Left lobe of liver (tissue), 2 donors: ENCODE measurements at places on chromosomes 4 and X. TPM values are rescaled to one million over a fixed set of nuclear protein-coding genes. Genes with fewer than 3 reads are reported as not detected.

The GAGE12H gene
- not detected for total RNA-seq

The PGAM4 gene
- not detected for total RNA-seq

DNA sequence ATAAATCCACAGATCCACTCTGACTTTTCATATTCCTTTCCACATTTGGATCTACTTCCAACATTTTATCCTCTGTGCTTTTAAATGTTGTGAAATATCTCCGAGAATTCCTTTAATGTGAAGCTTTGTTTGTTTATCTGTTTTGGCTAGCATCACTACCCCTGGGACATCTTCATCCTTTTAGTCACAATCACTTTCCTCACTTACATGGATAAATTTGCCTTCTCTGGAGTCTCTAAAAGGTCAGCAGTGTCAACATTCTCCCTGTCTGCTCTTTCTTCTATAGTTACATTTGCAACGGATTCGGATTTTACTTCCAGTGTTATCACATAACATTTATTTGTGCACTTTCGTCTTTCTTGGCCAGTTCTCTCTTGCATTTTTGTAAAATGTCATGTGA, 34.2 kb upstream of the LRAT start:
- no peak for DNase-seq

DNA sequence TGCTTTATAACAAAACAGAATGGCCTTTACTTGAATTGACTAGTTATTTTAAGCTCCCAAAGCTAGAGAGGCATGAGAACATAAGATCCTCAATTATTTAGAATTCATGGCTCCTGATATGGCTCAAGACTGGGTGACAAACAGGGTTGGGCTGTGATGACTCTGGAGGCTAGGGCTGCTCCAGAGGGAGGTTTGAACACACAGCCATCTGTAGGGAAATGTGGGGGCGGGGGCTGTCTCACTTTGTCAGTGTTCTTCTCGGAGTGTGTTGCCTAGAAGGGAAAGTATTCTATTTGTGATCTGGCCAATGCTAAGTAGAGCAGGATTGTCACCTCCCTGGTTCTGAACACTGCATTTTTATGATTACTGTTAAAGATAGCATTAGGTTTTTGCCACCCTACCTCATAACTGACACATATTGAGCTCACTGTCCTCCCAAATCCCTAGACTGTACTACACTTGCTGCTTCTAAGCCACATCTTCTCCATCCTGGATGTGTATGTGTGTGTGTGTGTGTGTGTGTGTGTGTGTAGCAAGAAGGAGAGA, 45.9 kb downstream of the VSIG4 start:
- DNase-seq, result no peak

DNA sequence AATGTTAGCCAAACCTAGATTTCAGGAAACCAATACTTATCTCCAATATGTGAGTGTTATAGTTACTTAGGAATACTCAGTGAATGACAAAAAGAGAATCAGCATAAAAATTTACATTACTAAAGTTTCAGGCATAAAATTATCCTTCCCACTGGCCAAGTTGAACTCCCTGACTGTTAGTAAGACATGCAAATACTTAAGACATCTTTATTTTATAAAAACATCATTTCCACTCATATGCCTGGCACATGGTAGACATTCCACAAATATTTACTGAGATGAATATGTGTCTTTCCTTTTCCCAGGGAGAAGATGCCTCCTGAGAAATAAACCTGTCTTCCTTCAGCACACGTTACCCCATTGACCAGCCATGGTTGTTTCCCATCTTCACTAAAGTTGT, 7.3 kb downstream of the VEGFD start:
- no peak for DNase-seq

The HEPH gene
- 1.5 TPM for total RNA-seq

GRCh38 chrX:118963159-118963558, 11.3 kb upstream of the LONRF3 start:
- DNase-seq, result no peak

DNA sequence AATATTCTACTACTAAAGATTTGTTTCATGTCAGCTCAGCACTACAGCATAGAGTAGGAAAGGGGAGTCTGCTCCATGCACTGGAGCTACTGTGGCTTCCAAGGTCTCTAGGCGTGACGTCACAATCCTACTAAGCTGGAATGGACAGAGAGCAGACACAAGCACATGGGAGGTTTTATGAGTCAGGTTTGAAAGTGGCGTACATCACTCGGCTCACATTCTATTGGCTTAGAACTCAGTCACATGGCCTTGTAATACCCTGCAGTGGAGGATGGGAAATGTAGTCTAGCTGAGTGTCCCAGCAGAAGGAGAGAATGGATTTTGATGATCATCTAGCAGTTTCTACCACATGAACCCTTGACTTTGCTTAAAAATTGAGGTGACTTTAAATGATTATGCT, 624.8 kb upstream of the ATOH1 start:
- no peak for DNase-seq

The EXOC1L gene
- not detected for total RNA-seq

DNA sequence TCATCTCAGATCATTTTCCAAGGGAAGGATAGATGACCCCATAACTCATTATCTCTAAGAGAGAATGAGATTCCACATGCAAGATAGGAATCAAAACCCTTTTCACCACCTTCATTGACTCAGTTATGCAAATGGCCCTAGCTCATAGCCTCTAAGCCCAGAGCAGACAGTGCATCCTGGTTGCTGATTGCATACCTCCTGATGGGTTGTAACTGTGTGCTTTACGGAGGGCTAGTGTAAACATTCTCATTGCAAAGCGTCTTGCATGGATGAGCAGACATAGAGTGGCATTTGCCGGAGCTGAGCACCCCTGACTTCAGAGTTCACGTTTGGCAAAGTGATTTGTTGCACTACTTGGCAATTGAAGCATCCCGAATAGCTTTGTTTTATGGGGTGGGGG, 151.0 kb downstream of the VCX3A start:
- no peak for DNase-seq

The PCYT1B gene
- 0.05 TPM for total RNA-seq

DNA sequence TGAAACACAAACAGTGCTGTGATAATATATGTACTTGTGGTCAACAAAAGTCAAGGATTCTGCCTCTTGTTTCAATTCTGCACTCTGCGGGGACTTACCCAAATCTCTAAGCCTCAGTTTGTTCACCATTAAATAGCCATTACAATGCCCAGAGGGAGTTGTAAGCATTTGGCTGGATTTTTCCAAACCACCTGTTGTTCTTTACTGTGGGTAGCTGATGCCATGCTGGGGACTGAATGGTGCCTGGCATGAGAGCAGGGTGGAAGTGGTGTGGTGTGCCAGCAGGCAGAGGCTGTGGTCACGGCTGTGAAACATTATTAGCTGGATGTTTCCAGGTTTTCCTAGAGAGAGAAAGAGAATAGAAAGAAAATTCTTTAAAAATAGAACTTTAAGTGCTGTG, 60.7 kb upstream of the PAK3 start:
- DNase-seq, result no peak

DNA sequence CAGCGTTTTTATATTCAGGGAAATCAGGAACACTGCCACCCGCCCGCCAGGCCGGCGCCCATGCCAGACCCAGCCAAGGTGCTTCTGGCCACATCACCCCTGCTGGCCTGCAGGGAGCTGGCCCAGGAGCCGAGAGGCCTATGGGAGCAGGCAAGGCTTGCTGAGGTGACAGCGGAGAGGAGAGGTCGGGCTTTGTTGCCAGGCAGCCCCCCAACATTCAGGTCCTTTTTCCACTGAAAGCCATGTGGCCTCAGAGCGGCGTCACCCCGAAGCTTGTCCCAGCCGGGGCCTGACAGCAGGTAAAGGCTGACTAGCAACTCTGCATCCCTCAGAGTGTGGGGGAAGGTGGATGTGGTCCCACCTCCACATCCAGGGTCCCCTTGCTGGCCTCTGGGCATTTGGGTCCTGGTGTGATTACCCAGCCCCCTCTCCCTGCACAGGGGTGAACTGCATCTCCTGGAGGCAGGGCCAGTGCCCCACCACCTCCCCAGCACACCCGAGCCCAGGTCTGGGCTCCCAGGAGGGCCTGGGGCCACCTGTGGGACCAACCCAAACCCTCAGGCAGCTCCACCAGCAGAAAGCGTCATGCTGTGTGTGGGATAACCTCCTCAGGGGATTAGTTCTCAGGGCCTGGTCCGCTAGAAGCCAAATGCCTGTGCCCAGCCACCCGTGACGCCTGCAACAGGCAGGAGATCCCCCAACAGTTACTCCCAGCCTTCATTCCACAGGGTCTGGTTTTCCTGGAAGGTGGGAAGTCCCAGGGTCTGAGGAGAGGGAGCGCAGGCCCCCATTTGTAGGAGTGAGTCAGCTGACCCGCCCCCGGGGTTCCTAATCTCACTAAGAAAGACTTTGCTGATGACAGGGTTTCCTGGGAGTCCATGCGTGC, at the start of gene PDE6B:
TSS of gene PDE6B (plus strand) at position 869 of the 886 bp plus-strand sequence. CDS start 54 bp downstream, outside the sequence.
- no peak for DNase-seq

- no peak for DNase-seq
Measured at GRCh38 chr4:76947369-76947768, 2.2 kb upstream of the SEPTIN11 start.

The MAGEC2 gene
- total RNA-seq, result not detected

- no peak for DNase-seq
Measured at GRCh38 chr4:158938220-158939044, 164.4 kb upstream of the RAPGEF2 start.

- no peak for DNase-seq
Measured at GRCh38 chr4:102599886-102600285, 98.7 kb downstream of the NFKB1 start.

DNA sequence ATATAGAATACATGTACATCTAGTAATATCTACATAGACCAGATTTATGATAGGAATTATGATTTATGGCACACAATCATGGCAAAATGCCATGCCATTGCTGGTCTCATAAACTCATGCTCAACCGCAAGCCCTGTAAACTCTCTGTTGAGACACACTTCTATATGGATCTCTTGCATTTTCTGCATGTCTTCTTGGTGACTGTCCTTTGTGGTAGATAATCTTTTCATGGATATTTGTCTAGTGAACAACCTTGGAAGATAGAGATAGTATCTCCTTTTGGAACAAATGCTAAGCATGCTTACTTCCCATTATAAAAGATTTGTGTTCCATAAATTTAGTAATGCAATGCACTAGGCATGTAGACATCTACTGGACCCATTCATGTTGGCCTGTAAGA, 328.0 kb downstream of the NAF1 start:
- DNase-seq, result no peak

DNA sequence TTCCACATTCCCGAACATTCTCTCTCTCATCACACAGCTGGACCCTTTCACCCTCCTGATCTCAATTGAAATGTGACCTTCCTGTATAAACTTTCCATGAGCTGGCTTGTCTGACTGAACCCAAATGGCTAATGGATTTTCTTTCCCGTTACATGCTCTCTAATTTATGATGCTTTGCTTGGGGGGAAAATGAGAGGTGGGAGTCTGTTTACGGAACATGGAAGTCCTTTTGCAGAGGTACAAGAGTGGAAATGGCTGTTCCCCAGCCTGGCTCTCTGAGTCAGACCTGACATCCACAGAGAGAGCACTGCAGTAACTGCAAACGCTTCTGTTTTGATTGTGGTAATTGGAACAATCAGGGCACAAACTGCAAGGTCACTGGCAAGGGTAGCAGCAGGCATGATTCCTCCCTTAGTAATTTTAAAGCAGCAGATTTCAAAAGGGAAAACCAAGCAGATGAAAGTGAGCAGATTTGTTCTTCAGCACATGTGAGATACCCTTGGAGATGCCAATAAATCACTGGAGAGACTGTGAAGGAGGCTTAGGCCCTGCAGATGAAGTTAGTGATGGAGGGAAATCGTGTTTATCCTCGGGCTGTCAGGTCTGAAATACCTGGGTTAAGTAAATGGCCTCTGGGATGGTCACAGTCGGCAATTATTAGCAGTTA, 83.9 kb downstream of the SNCA start:
- DNase-seq, result no peak

The DDIT4L gene
- 0.33 TPM for total RNA-seq

GRCh38 chr4:168995537-168996295, 14.3 kb downstream of the CBR4 start:
- DNase-seq, result no peak

DNA sequence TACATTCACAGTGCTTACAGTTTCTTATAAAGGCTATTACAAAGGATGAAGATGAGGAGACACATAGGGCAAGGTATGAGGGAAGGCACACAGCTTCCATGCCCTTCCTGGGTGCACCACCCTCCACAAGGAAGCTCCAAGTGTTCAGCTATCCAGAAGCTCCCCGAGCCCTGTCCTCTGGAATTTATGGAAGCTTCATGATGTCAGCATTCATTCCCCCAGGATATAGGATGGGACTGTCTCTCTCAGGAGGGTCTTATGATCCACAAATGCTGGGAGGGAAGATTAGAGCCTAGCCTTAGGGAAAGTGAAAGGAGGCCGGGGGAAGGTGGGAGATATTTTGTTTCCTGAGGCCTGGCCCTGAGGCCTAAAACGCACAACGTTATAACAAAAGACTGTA, 236.0 kb downstream of the ANK2 start:
- DNase-seq, result no peak

DNA sequence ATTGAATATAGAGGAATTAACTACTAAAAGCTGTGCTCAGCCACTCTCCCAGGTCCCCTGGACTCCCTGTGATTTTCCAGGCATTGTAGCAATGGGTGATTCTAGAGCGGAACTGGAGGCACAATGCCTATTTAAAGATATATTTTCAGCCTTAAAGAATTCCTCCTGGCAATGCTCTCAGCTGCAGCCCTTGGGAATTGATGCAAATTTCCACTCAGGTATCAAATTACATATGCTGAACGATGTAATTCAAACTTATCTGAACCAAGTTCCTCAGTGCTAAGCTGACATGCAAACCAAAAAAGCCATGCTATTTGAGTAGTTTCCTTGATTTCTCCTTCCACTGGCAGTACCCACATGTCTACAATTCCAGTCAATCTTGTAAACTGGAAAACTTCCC, 86.3 kb upstream of the GABRA3 start:
- DNase-seq, result no peak

DNA sequence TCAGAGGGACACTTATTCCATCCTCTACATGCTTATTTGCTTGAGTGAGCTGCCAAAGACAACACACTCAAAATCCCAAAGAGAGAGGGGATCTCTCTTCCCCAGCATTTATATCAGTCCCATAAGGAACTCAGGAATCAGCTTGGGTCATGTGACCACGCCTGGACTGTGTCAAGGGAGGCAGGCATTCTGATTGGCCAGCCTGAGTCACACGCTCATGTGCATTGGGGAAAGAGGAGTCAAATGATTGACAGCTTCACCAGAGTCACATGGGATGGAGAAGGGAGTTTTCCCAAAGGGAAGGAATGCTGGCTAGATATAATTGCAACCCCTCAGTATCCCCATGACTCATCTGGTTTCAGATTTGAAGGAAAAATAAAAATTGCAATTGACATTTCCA, 49.0 kb downstream of the RWDD4 start:
- DNase-seq, result no peak

The SPACA5 gene
- total RNA-seq, result not detected

- no peak for DNase-seq
Measured at GRCh38 chrX:86197815-86198214, 49.6 kb downstream of the DACH2 start.

DNA sequence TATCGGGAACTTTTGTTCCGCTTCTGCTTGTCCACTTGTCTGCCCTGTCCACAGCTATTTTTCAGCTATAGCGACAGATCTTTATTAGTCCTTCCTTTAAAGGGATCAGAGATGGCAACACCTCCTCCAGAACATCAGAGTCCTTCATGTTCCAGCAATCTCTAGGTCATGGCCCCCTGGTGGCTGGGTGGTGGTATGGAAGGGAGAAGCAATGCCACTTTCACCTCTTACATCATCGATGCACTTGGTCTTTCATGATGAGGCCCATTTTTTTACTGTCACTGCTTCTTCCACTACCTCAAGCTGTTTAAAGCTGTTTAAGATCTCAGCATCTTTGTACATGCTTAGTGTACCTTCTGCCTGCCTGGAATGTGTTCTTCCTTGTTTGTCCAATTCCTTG, 106.7 kb downstream of the ARHGAP6 start:
- DNase-seq, result no peak

The MND1 gene
- total RNA-seq, result not detected

- no peak for DNase-seq
Measured at GRCh38 chr4:153383131-153383530, 38.6 kb downstream of the MND1 start.
